Activated T-cell treated with anti-CD3 and anti-CD28 coated beads for 24 hours (primary cell): ENCODE measurements at places on chromosomes 2 and 18.

GRCh38 chr2:171878481-171878993 is 15.5 kb downstream of the SLC25A12 start:
- no peak for DNase-seq

- no peak for DNase-seq
These were observed 273.1 kb upstream of the UBE2E3 start for GRCh38 chr2:180707175-180707883.

DNA sequence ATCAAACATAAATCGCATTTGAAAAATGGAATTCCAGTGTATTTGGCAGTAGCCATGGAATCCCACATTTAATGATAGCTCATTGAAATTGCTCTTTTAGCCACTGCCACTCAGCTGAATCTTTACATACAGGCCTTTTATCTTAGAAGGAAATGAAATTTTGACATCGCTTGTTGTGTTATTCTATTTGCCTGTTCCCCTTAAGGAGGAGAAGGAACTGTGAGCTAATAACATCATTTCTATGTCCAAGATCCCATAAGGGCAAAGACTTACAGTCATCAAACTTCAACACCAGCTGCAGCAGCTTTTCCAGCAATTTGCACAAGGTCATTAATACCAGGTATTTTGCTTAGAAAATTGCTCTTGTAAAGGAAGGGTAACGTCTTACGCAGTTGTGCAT is 6.0 kb upstream of the PDCL3 start:
- no peak for DNase-seq

GRCh38 chr2:26838121-26838906 is 9.6 kb upstream of the DPYSL5 start:
- DNase-seq, result no peak

- DNase-seq, result no peak
These were observed 10.8 kb upstream of the SDC1 start for GRCh38 chr2:20235655-20236305.

DNA sequence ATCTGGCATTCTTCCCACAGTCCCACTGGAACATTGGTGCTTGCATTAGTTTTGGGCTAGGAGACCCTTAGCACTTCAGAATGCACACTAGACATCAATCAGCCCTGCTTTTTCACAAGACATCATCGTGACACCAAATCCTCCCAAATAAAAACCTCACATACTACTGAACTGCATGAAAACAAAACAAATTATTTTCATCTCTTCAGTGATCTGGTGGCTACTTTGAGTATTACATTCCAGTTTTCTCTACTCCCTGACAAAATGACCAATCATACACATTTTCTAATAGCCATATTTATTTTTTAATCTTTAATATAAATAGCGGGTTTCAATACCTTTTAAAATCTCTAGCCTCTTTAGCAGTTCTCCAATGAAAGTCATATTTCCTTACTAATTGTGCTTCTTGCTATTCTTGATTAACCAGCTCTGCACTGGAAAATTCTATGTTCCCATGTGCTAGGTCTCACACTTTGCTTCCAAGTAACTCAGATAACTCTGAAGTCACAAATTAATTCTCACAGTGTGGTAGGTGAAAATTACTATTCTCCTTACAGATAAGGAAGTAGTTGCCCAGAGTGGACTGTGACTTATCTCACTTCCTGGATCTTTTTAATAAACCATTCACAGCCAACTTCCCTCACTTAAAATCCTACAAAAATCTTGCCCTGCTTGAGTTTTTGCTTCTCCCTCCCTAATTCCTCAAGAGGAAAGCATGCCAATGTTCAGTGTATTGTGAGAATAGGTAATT is 82.5 kb upstream of the EPB41L3 start:
- no peak for DNase-seq

- no peak for DNase-seq
These were observed 43.8 kb upstream of the ZNF516 start for GRCh38 chr18:76538846-76539245.

GRCh38 chr2:191167766-191168165 is 17.0 kb upstream of the STAT4 start:
- no peak for DNase-seq

GRCh38 chr2:179376881-179377280 is 112.2 kb upstream of the SESTD1 start:
- no peak for DNase-seq

GRCh38 chr2:12694990-12695774 is 21.6 kb upstream of the TRIB2 start:
- DNase-seq, result no peak

DNA sequence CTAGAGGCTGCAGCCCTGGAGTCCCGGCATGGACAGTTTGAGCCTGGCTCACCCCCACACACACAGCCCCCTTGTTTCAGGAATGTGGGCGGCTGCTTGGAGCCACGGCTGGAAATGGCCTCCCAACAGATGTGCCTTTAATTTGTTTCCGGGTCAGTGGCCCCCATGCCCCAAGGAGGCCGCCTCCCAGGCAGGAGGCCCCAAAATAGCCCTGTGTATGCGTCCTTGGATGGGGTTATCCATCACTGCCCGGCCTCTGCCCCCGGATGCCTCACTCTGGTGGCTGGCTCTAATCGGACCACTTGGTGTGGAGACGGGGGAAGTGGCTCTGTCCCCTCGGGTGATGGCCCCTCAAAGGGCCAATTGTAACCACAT is 151.9 kb upstream of the MYCN start:
- DNase-seq, result no peak

DNA sequence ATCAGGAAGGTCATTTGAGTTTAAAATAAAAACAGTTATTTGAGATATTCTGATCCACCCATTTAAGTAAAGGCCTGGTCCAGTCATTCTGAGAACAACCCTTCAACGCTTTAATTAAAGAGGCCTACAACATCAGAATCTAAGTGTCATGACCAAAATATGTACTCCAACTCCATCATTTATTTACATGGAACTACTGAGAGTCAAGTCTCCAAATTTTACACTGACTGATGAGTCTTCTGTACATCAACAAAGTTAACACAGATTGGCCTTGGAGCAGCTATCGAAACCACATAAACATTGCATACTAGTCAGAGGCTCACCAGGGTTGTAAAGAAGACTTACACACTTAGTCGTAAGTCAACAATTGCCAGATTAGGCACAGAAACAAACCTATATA is 37.1 kb downstream of the PIEZO2 start:
- DNase-seq, result no peak

DNA sequence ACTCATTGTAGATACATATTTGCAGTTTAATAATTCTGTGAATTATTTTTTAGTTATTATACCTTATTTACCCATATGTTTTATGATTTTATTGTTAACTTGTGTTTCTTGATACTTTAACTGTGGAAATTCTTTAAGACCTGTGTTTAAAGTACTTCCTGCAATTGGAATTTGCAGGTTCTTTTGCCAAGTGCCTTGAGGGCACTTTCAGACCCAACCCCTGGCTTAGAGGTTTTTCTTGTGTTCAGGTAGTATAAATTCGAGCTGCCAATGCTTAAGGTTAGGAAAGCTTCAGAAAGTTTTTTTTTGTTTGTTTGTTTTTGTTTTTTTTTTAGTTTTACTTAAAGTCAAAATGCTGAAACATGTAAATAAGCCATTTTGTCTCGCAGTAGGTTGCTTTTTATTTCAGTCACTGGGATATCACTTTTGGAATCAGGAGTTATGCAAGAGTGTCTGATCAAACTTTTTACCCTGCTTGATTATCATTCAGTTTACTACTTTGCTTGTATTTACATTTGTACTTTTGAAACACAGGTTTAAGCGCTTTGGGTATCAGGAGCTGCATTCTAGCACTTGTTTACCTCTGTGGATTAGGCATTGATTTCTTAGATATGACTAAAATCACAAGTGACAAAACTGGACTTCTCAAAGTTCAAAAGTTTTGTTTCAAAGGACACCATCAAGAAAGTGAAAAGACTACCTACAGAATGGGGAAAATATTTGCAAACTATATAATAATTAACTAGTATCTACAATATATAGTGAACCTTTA is 31.8 kb downstream of the TDRD15 start:
- DNase-seq, result no peak

DNA sequence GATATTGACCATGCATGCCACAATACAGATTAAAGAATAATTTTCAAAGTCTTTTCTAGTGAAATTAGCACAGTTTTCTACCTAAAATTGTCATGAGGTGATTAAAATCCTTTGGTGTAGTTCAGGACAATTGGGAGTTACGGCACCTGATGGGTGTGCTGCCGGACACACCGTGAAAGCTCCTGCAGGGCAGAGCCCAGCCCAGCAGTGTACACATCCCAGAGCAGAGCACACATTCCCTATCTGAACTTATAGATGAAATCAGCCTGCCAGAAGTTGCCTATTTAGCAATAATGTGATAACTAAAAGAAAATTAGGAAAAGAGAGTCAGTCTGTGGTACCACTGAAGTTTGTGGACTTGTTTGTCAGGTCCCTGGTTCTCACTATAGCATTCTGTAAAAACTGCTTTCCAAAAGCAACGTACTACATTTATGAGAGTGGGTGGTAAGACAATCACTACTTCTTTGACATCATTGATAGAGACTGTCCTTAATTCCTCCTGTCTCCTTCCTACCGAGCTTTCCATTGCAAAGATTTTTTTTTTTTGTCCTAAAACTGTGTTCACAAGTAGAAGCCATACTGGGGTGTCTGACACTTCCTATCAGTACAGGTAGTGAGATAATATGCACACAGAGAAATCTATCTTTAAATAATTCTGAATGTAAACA is 3.4 kb downstream of the CYTIP start:
- DNase-seq, result no peak

- DNase-seq, result peak; percentile 45
These were observed 98.4 kb downstream of the UXS1 start for GRCh38 chr2:106095478-106096298.

GRCh38 chr2:80117401-80117800 is 187.2 kb downstream of the LRRTM1 start:
- no peak for DNase-seq

- DNase-seq, result no peak
These were observed 61.2 kb upstream of the CUL3 start for GRCh38 chr2:224646242-224646846.

DNA sequence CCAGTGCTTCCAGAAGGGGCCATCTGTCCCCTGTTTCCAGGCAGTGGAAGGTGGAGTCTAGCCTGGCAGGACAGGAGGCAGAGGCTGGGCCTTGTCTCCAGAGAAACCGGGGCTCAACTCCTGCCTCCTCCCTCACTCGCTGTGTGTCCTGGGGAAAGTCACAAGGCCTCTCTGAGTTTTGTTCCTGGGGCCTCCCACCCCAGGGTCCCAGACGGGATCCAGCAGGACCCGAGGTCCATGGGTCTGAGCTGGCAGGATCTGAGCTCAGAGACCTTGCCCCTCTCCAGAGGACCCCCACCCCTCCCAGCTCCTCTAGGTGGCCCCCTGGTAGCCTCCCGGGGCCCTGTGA is 72.2 kb upstream of the TAF1B start:
- no peak for DNase-seq

DNA sequence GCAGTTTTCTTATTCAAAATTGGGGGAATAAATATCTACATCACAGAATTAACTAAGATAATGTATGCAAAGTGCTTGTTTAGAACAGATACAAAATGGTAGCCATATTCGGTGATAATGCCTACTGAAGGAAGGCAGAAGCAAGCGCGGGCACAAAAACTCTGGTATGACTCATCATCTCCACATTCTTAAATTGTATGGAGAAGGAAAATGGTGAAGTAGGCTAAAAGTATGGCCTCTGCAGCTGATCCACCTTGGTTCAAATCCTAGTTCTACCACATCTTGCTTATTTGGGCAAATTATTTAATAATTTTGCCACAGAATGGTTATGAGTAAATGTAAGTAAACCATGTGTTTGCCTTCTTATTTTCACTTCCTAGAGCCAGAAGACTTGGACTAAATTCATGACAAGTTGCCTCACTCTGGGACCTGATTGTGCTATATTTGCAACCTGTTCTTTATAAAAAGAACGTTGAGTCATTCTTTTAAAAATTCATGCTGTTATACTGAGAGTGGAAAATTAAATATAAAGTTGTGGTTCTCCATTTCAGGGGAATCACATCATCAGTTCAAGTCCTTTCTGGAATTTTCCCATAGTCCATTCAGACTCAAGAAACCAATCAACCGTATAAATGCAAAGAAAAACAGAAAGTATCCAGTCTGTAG is 9.0 kb upstream of the CDK15 start:
- DNase-seq, result no peak

- no peak for DNase-seq
These were observed 544 bp downstream of the EVA1A start for GRCh38 chr2:75560022-75560767.

DNA sequence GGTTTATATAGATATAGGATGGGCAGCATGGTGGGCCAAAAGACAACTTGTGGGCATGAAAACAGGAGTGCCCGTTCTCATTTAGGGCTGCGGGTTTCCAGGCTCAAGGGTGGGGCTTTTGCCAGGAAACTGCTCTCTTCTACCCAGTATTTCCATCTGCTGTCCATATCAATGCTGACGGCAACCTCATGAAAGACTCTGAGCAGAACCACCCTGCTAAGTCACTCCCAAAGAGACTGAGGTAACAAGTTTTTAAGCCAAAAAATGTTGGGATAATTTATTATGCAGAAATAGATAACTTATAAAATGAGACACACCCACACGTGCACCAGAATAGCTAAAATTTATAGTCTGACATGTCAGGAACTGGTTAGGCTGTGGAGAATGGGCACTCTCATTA is 36.1 kb upstream of the MPPE1 start:
- no peak for DNase-seq

DNA sequence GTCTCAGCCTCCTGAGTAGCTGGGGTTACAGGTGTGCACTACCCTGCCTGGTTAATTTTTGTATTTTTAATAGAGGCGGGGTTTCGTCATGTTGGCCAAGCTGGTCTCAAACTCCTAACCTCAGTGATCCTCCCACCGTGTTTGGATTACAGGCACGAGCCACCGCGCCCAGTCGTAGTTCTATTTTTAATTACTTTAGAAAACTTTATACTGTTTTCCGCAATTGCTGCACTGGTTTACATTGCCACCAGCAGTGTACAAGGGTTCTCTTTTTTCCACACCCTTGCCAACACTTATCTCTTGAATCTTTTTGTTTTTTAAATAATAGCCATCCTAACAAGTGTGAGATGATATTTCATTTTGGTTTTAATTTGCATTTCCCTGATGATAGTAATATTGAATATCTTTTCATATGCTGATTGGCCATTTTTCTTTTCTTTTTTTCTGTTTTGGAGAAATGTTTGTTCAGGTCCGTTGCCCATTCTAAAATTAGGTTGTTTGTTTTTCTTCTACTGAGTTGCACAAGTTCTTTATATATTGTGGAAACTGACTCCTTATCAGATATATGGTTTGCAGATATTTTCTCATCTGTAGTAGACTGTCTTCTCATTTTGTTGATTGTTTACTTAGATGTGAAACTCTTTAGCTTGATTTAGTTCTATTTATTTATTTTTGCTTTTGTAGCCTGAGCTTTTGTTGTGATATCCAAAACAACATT is 16.9 kb downstream of the ALMS1 start:
- DNase-seq, result no peak

DNA sequence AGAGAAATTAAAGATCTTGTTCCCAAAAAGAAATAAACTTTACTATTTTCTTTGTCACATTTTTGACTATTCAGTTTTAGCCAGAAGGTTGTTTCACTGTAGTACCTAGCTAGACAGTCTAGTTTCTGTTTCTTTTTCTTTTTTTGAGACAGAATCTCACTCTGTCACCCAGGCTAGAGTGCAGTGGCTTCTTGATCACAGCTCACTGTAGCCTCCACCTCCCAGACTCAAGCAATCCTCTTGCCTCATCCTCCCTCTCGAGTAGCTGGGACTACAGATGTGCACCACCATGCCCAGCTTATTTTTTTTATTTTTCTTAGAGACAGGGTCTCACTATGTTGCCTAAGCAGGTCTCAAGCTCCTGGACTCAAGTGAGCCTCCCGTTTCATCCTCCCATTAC is 2.2 kb downstream of the RBM45 start:
- DNase-seq, result no peak

- no peak for DNase-seq
These were observed 22.3 kb downstream of the MGAT4A start for GRCh38 chr2:98708396-98709186.

GRCh38 chr2:70939001-70939838 is 3.5 kb downstream of the ATP6V1B1 start:
- no peak for DNase-seq
